ENCODE measurements at places on chromosomes 4 and X.

GRCh38 chr4:23920716-23921446 lies 31.0 kb upstream of the PPARGC1A start:
- DNase-seq: no peak

GRCh38 chrX:10634392-10635161 lies 14.2 kb upstream of the MID1 start:
- no peak for DNase-seq

DNA sequence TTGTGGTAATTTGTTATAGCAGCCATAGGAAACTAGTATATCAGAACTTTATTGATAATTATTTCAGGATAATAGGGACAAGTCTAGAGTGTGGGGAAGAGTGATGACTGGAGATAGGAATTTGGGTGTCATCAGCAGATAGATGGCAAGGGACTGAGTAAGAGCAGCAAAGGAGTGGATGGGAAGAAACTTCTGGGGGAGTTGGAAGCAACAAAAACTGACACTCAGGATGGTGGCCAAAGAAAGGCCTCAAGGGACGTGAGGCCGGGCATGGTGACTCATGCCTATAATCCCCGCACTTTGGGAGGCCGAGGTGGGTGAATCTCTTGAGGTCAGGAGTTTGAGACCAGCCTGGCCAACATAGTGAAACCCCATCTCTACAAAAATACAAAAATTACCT lies 9.1 kb upstream of the SLC25A5 start:
- DNase-seq: no peak

- DNase-seq: peak; percentile 50
Observed at GRCh38 chrX:40013266-40014195, 84.2 kb downstream of the BCOR start.

DNA sequence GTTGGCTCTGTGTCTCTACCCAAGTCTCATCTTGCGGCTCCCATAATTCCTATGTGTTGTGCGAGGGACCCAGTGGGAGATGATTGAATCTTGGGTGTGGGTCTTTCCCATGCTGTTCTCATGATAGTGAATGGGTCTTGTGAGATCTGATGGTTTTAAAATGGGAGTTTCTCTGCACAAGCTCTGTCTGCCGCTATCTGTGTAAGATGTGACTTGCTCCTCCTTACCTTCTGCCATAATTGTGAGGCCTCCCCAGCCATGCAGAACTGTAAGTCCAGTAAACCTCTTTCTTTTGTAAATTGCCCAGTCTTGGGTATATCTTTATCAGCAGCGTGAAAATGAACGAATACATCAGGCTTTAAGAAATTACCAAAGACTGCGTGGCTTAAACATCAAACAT lies 31.2 kb downstream of the STIM2 start:
- DNase-seq: no peak

DNA sequence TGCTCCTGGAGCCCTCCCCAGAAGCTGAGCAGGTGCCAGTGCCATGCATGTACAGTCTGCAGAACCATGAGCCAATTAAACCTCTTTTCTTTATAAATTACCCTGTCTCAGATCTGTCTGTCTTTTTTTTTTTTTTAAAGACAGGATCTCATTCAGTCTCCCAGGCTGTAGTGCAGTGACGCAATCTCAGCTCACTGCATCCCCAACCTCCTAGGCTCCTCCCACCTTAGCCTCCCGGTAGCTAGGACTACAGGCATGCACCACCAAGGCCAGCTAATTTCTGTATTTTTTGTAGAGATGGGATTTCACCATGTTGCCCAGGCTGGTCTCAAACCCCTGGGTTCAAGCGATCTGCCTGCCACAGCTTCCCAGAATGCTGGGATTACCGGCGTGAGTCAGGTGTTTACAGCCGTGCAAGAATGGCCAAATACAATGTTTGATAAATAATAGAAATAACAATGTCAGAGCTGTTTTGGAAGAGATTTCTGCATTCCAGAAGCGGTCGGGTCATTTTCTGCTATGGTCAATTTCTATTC lies 68.8 kb downstream of the SLC2A9 start:
- no peak for DNase-seq

DNA sequence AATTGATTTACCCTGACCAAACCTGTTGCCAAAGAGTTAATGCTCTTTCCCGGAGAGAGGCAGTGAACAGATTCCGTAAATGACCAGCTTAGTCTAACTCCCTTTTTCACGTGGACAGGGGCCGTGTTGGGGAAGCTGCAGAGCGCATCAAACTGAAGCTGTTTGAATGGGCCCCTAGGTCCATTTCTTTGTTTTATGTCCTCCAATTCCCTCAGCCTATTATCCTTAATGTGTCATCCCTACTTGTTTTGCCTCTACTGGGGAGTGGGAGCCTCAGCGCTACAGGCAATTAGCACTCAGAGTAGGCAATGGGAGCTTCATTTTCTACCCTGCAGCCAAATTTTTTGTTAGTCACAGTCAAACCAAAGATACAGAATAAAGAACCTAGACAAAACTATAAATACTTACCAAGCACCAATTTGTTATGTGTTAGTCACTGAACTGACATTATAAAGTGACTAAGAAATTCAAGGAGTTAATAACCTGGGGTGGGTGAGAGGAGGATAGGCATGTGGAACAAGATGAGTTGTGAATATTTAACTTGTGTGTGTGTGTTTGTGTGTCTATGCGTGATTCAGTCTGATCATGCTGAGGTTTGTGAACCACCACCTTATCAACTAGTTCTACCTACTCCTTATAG lies 417.4 kb downstream of the PACRGL start:
- no peak for DNase-seq

- no peak for DNase-seq
Observed at GRCh38 chr4:155742310-155743015, 16.4 kb upstream of the GUCY1B1 start.
